IMR-90 (cell line): ENCODE measurements at places on chromosomes 4 and X.

DNA sequence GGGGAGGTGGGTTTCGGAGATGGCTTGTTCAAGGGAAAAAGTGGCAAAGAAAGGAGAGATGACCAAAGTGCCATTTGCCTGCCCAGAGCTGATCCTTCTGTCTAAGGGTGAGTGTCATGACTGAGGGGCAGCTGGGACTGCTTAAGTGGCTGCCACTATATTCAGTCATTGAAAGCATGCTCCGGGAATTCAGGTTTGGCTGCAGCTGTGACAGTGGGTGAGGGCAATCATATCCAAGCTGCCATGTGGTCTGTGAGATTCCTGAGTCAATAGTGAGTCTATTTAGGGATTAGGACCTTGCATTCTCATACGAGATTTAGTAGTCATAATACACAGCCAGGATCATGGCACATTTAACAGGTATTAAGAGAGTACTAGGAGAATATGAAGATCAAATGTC, 138.8 kb upstream of the BANK1 start:
- DNase-seq: no peak

DNA sequence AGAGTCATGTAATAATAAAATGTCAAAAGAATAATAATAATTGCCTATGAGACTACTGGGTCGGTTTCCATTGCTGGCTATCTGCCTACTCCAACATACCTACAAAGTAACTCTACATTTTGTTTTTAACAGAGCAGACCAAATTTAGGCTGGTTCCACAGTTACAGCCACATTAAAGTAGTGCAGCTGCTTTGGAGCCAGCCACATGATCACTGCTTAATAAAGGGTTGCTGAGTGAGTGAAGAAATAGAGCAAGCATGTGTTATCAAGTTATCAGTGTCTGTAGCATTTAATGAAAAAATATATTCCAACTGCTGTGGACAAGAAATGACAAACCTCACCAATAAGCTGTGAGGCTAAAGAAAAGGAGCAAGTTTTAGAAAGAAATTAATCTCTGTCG, 782.3 kb downstream of the PCDH18 start:
- DNase-seq: no peak

DNA sequence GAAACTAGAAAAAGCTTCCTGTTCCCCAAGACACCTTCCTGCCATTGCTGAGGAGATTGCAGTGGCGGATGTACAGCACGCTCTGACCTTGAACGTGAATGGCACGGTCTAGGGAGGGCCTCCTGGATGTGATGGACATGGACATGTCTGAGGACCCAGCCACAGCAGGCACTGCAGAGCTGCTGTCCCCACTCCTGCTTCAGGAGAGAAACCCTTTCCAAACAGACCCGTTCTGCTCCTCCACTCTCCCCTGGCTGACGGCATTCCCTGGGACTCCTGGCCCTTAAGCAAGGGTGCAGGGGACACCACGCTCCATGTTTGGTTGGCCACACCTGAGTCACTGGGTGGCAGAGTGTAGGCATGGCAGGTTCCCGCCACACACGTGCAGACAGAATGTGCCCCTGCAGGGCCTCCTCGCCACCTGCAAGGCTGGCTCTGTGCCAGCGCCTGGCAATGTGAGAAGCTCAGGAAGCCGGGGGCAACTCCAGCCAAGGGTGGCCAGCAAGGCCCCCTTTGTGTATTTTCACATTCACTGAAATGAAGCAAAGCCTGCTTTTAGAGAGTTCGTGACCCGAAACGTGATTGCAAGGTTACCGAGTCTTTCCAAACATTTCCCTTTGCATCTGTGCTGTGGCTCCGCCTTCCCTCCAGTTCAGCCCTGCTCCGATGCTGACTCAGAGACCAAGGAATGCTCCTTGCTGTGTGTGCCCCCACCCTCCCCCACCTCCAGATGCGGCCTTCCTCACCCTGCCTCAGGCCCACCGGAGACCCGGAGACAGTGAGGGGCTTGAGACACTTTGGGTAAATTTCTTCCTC, 46.1 kb downstream of the HTRA3 start:
- peak; percentile 89 for DNase-seq

- no peak for DNase-seq
Observed at GRCh38 chr4:136484996-136485395, 1047.3 kb downstream of the PCDH18 start.

- peak; percentile 31 for DNase-seq
Observed at GRCh38 chr4:26871611-26872010, 11.0 kb downstream of the STIM2 start.
